Gastroesophageal sphincter (tissue), 4 donors: ENCODE measurements at places on chromosomes 7 and 10. TPM values are rescaled to one million over a fixed set of nuclear protein-coding genes. Genes with fewer than 3 reads are reported as not detected.
A peak's percentile ranks its signal among the peaks of the same experiment; 100 is the strongest.

TLX1 gene
- total RNA-seq, result not detected

DNA sequence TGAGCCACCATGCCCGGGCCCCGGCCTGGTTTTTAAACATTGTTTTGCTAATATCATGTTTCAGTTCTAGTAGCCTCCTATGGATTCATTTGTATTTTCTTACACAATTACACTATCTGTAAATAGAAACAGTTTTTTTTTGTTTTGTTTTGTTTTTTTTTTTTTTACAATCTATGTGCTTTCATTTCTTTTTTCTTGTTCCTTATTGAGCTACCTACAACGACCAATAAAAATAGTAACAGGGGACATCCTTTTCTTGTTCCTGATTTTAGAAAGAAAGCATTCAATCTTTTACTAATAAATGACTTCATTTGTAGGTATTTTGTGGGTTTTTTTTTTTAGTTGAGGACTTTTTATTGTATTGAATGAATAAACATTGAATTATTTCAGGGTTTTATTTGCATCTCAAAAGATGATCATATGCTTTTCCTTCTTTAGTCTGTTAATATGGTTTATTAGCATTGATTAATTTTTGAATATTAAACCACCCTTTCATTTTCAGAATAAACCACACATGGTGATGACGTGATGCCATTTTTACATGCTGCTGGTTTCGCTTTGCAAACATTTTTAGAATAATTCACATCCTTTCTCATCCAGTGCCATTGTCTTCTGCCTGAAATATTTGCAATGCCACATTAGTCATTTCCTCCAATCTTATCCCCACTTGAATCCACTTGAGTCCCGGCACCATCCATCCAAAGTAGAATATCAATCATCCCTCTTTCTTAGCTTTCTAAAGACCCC lies 18.1 kb upstream of the AKR1E2 start:
- ATAC-seq, result no peak

SPDYE2B gene
- not detected for total RNA-seq

- ATAC-seq, result no peak
These were observed 91.8 kb downstream of the SH3PXD2A start for GRCh38 chr10:103763374-103764202.

DNA sequence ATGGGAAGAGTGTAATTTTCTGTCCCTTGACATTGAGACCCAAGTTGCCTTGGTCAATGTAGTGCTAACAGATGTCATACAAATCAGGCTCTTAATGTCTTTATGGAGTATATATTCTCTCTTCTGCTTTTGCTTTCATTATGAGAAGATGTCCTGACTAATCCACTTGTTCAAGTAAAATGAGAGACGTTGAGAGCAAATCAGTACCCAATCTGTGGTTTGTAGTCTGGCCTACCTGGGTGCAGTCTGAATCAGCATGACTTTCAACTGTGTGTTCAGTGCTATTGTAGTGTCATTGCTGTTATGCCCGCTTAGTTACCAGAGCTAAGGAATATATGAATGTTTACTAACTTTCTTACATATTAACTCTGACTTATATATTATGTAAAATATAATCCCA lies 612.4 kb downstream of the ANKRD7 start:
- ATAC-seq, result no peak

TSPAN33 gene
- 15.5 TPM for total RNA-seq

GRCh38 chr10:126597211-126597610 lies 73.3 kb downstream of the C10orf90 start:
- ATAC-seq, result no peak

DNA sequence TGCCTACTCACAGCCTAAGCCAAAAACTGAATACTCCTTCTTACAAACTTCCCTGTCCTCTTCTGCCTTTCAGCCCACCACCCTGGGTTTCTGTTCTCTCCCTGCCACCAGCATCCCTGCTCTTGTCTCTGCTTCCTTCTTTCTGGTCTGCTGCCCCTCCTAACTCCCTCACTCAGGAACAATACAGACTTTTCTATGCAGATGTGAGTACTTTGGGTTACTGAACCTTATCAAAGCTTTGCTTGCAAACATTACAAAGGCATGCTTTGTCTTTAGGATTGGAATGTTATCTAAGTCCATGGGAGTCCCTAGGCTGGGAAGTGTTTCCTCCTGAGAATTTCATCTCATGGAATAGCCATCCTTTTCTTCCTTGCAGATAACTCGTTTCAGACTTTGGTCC lies 28.9 kb downstream of the CNNM1 start:
- ATAC-seq, result no peak

- no peak for ATAC-seq
These were observed 244.6 kb downstream of the PHTF2 start for GRCh38 chr7:78043159-78043558.

MMD2 gene
- not detected for total RNA-seq

DNA sequence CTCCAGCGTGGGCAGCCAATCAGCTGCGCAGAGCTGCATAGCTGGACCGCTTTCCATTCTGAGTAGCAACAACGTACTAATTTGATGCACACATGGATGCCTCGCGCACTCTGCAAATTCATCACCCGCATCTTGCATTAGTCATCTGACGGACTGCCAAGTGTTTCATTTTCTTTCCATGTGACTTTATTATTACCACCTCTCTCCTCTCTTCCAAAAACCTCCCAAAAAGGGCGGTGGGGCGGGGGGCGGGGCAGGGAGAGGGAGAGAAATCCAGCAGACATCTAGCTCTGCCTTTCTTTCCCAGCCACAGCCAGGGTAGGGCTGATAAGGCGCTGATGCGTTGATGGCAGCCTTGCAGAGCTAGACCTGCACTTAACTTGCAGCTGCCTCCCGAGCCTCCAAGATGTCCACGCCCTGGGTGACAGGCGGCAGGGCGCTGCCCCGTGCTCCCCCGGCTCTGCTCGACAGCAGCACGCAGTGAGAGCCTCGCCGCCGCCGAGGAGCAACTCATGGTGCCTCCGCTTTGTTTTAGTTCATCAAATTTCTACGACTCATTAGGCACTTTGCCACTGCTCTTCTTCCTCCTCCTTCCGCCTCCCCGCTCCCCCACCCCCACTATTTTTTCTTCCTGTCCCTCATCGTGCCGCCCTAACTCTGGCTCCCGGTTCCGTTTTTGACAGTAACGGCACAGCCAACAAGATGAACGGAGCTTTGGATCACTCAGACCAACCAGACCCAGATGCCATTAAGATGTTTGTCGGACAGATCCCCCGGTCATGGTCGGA lies 147.3 kb downstream of the CELF2 start:
- peak; percentile 74 for ATAC-seq

DNA sequence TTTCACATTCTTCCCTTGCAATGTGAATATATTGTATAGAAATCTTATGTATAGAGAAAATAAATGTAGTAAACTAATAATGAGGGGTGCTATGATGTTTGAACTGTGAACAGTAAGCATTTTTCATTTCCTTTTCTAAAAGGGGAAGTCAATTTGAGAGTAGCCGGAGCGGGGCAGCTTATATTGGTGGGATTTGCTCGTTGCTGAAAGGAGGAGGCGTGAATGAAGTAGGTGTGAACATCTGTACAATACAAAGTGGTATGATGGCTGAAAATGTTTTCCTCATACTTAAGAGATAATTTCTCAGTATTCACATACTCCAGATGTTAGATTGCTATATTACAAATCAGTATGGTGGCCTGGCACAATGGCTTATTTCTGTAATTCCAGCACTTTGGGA lies 87.1 kb downstream of the SRI start:
- ATAC-seq, result no peak

DNA sequence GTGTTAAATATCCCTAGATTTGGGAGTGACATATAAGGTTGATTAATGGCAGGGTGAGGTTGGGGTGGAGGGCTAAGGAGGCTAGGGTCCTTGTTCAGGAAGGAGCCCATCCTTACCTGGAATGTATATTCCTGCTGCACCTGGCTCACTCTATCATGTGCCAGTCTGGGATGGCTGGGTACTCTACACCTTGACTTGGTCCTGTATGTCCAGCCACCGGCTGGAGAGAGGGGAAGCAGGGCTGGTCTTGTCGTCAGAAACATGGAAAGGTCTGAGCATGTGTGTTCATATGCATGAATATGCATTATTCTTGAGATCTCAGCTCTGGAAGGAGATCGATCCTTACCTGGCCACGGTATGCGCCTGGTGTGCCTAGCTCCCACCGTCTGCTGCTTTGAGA lies 33.2 kb downstream of the TMEM270 start:
- no peak for ATAC-seq

GRCh38 chr10:124338276-124338925 lies 80.3 kb downstream of the OAT start:
- ATAC-seq, result no peak

DNA sequence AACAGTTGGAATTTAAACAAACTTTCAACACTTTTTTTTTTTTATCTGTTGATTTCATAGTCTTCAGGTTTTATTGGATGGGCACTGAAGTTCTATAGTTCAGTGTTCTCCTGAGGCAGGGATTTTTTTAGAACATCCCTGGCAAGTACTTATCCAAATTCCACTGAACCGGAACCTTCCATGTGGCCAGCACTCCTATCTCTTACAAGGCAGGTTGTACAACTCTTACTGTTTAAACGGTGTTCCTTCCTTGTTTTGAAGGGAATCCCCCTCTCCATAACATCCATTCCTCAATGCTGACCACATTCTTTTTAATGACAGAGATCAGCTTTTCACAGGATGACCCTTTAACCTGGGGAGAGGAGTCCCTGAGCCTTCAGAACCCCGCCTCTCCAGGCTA lies 238.9 kb upstream of the CTBP2 start:
- no peak for ATAC-seq

DNA sequence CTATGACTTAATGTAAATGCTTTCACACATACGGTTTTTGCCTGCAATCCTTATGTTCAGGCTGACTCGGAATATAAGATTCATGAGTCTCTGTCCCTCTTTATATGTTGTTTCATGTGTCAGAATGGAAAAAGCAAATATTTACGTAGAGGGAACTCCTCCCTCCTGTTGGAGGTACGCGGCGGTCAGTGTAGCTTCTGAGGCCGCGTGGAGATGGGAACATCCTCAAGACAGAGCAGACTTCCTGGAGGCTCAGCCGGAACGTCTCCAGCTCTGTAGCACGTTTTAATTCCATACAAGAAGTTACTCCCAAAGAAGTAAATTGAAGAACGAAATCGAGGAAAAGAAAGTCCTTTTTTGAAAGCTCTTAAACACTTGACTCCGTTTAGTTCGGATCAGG lies 248.3 kb downstream of the EBF3 start:
- no peak for ATAC-seq

- ATAC-seq, result no peak
These were observed 1.9 kb downstream of the ZKSCAN1 start for GRCh38 chr7:100017300-100017699.

DNA sequence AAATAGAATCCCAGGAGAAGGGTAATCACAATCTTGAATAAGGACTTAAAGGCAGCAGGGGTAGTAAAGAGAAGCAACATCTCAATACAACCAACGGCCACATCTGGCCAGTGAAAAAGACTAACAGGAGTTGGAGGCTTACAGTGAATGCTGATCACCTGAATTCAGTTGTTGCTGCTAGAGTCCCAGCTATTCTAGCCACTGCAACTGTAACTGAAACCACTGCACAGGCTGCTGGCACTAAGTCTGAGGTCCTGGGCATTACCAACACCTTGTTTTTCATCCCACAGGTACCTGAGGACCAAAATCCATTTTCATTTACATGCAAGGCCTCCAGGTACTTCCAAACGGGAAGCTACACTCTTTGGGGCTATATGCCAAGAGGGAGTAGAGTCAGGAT lies 44.4 kb downstream of the TPK1 start:
- ATAC-seq, result no peak
